ENCODE measurements at places on chromosomes 13 and 19.

- DNase-seq: peak; percentile 60
Measured at GRCh38 chr19:11091703-11092153, 2.5 kb downstream of the LDLR start.

DNA sequence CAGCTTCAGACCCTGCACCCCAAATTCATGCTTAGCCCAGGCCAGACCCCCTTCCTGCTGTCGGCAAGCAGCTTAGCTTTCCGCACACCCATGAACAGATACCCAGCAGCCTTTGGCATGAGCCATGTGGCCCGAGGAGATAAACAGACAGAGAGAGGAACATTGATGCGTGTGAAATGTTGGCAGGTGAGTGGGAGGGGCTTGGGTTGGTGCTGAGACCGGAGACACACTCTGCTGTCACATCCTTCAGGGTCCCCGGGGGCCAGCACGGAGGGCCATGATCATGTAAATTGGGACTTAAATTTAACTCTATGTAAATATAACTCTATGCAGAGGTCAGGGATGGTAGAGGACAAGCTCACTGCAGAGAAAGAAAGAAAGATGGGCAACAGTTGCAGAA lies 1.5 kb downstream of the CD22 start:
- no peak for DNase-seq

DNA sequence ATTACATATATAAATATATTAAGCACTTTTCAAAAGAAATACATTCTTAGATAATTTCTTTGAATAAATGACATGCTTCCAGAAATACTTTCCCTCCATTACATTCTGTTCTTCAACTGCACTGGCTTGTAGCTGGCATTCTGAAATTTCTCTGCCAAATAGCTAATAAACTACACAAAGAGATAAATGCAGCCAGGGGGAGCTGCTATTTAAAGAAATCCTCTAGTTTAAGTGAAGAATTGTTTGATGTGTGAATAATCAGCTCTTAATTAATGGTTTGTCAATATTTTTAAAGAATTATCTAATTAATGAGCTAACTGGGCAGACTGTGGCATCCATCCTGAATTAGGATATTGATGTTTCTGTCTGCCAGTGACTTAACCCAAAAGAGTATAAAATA lies 30.7 kb downstream of the SLC7A1 start:
- DNase-seq: no peak

DNA sequence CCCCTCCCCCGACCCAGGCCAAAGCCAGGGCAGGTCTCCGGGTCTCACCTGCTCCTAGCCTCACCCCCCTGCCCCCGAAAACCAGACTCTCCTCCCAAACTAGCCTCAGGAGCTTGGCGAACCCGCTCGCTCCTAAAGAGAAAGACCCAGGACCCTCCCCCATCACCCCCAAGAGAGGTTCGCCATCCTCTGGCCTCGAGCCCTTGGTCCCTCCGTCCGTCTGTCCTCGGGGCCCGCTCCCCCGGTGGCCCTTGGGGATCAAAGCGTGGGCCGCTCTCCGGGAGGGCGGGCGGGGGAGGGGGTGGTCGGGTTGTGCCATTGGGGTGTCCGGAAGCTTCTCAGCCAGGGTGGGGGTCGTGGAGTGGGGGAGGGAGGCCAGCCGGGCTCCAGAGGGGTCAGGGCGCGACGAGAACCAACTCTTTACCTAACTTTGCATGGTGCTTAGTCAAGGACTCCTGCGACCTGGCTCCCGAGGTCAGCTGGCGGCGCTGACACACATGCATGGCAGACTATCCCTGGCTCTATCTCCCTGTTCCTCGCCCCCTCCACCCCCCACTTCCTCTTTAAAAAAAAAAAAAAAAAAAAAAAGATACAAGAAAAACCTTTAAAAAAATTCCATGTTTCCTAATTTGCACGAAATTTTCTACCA lies 15.6 kb downstream of the SMIM24 start:
- no peak for DNase-seq

DNA sequence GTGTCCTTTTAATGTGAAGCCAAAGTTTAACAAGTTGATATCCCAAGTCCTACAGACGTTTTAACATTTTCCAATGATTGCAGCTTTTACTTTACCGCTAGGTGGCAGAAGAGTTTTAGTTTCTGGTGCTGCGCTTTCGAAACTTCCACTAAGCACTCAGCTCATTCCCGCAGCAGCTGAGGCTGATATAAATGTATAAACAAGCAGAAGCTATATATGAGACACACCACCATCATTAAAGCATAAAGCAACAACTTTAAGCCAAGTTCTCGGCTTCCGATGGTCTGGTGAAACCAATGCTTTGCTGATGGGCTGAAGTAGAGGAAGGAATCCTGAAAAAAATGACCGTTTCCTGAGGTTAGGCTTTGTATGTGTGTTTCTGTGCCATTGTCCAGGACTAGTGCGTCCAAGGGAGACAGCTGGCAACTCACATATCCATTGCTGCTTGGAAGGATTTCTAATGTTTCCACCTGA lies 753.9 kb downstream of the OLFM4 start:
- DNase-seq: peak; percentile 6

GRCh38 chr13:37475966-37476365 lies 122.6 kb downstream of the POSTN start:
- DNase-seq: no peak

DNA sequence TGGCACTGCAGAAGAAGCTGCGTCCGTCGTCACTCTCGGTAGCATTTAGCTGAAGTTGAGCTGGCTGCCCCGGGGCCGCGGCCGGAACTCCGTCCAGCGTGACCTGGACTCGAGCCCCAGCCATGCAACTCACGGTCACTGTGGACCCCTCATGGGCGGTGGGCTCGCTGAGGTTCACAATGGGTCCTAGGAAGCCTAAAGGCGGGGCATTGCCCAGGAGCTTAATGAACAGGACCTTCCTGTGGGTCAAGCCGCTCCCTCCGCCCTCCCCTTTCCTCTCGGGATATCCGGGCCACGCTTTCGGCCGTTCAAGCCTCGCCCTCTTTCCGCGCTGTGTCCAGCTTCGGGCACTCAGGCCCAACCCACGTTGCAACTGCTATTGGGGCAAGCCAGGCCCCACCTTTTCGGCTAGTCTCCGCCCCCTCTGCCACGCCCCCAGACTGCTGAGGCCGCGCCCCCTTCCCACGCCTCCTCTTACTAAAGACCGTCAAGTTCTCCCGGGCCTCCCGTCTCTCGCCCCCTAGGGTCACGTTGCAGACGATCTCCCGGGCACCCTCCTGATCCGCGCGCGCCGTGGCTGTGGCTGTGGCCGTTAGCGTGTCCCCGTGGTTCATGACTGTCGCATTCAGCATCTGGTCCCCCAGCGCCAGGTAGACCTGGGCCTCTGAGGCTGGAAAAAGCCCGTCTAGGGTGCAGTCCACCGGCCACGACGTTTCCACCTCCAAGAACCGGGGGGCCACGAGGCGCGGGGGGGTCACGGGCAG lies 1.4 kb upstream of the RAVER1 start:
- peak; percentile 93 for DNase-seq

DNA sequence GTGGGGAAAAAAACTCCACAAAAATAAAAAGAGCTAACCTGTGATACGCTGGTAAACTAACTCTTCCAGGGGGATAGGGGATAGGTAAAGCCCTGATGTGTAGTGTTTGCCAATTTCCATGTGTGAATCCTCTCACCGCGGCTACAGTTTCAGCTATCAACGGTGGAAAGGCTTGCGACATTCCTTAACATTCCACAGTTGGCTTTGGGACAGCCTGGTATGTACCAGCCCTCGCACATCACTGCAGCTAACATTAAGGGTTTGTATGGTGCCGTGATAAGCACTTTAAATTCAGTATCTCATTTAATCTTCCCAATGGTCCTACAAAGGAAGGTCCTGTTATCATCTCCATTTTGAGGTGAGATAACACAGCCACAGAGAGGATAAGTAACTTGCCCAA lies 112.4 kb downstream of the KATNAL1 start:
- DNase-seq: no peak

DNA sequence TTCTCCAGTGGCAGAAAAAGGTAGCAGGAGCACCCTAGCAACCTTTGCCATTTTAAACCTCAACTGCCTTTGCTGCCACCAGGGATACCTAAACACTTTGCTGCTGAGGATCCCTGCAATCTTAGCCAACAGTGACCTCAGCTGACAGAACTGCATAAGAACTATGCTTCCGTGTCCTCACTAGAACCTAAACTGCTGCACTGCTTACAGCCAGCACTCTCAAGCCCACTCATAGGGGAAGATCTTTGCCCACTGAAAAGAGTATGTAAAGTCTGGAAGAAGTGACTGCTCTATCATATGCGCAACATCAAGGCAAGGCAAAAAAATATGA lies 270.0 kb upstream of the PCDH20 start:
- DNase-seq: no peak

- DNase-seq: no peak
Measured at GRCh38 chr19:39915101-39915847, 19.2 kb downstream of the FCGBP start.

GRCh38 chr13:99980201-99980823 lies 1.3 kb upstream of the ZIC2 start:
- DNase-seq: peak; percentile 31

DNA sequence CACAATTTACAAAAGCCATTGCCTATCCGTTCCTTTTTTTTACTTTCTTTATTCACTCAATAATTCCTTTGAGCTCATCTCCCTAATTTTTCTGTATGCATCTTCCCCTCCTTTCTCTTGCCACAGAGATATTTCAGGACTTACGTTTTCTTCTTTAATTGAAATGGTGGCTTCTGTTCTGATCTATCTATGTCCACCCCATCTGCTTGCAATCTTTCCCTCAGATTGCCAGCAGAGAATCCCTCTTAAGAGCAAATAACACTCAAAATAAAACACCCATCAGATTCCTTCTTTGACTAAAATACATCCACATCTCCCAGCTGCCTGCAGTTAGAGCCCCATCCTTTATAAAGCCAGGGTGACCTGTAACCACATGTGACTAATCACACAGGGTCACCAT lies 478.6 kb downstream of the EFNB2 start:
- DNase-seq: no peak

- DNase-seq: no peak
Measured at GRCh38 chr13:27005556-27005955, 166.1 kb downstream of the USP12 start.

- no peak for DNase-seq
Measured at GRCh38 chr19:44066305-44066704, 5.7 kb upstream of the ZNF284 start.

DNA sequence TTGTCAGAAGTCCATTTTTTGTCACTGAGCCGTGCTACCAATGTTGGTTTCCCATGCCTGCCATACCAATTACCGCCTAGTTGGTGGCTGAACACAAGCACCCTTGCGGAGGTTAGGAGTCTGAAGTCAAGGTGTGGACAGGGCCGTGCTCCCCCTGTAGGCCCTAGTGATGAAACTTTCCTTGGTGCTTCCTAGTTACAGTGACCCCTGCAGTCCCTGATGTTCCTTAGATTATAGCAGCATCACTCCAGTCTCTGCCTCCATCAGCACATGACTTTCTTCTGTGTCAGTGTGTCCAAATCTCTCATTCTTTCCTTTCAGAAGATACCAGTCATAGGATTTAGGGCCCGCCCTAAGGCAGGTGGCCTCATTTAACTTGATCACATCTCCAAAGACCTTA lies 99.0 kb downstream of the MYO16 start:
- no peak for DNase-seq

Measured in fibroblast of the conjunctiva (primary cell).